ENCODE measurements at places on chromosomes 5 and 9.

- no peak for DNase-seq
Observed at GRCh38 chr9:105148328-105149006, 96.0 kb upstream of the SLC44A1 start.

- no peak for DNase-seq
Observed at GRCh38 chr9:93593144-93593658, 16.8 kb downstream of the PHF2 start.

DNA sequence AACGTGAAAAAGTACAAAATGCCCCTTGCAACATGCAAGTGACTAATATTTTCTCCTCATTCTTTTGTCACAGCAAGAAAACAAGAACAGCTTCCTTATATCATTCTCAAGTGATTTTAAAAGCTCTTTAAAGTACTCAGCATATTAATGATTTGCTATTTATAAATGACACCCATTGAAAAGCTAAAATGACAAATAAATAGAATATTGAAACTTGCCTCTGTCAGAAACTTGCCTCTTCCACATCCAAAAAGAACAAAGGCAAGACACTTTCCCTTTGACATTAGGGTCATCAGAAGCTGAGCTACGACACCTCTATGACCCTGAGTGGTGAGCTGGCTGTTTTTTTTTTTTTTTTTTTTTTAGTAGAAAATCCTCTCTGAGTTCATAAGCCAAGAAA, 339.6 kb upstream of the ITGA1 start:
- no peak for DNase-seq

DNA sequence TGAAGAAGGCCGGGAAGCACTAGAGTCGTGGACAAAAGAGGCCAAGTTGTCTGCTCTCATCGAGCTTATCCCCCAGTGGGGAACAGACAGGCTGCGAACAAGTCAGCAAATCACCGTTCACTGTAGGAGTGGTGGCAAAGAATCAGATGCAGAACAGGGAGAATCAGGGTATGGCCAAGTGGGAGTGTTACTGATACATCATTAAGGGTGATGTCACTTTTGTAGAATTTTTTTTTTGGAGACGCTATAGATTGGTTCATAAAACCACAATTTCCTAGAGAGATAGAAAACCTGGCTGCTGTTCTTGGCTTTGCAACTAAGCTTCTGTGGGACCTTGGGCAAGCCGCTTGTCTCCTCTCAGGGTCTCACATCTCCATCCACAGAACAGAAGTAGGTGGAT, 21.3 kb downstream of the SPRY4 start:
- DNase-seq = no peak

DNA sequence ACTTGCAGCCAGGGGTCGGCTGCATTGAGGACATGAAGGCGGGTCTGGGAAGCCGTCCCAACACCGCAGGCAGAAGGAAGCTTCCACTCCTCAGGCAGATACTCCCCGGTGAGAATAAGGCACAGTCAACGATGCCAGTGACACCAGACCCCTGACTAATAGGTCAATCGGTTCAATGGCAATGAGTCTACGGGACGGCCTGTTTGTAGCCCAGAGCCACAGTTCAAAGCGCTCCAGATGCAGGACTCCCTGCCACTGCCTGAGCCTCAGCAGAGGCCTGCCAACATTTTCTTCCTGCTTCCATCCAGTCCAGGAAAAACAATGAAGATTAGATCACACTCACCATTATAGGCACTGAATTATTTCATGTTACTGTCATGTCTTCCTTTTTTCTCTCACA, 84.5 kb upstream of the SIMC1 start:
- DNase-seq = no peak

DNA sequence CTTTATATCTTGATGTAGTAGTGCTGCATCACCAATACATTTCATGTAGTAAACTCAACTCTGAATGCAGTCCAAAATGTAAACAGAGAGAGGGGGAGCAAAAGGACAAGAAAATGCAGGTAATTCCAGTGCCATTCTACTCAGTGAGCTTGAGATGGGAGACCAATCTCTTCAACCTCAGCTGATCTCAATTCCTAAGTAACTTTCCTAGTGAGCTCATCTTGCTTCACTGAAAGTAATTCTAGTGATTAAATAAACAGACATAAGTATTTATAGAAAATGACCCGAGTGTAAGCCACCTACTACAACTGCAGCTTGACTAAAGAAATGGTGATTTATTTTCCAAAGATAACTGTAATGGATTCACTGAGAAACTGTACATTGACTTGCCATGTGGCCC, 424.5 kb downstream of the DMRT2 start:
- no peak for DNase-seq

DNA sequence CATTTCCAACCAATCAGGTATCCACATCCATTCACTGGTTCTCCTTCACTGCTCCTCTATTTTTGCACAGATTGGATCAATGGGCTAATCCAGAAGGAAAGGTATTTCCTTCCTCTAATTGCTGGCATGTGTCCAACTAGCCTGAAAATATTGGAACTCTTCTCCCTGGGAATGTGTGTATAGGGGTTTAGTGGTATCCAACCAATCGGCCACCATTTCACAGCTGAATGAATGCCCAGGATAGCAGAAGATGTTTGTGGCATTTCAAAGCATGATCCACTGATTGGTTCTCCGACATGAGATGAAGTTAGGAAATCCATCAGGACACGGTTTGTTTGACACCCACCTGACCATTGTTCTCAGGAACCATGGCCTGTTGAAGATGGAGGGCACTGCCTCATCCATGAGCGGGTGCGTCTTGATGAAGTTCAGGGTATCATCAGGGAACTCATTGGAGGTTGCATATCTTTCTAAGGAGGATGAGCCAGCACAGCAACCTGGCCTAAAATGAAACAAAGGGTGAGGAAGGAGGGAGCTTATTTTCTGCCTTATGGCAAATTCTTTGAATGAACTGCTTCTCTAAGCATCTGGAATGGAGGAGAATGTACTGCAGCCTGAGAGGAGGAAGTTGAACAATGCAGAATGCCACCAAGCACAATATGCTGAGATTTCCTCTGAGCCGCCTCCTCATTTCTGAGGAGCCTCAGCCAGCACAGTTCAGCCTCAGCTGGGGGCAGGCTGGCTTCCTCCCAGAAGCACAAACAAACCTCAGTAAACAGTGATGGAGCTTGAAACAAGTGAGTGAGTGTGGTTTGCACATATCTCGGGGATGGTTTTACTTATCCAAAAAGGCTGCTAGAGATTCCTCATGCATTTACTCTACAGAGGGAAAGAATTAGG, 94.6 kb downstream of the SEMA6A start:
- no peak for DNase-seq

GRCh38 chr5:10264604-10265003, 14.5 kb downstream of the CCT5 start:
- no peak for DNase-seq

GRCh38 chr5:57450991-57451876, 31.4 kb downstream of the ACTBL2 start:
- DNase-seq = no peak

DNA sequence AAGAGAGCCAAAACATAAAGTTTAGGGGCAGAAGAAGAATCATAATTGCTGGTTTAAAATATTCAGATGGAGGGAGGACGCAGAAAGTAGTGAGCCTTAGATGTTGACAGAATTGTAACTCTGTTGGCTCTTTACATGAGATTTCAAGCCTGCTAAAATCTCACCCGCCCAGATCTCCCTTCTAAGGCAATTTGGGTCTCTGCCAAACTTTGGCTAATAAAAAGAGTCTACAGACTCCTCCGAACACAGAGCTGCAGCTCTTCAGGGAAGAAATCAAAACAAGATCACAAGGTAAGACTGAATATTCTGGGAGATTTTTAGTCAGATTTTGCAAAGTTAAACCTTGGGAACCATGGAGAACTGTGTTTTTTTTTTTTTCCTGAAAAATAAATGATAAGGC, at the start of gene IL33:
Gene IL33 (plus strand): TSS at position 246 of the 400 bp plus-strand sequence. CDS start 25,888 bp downstream, outside the sequence.
- no peak for DNase-seq

DNA sequence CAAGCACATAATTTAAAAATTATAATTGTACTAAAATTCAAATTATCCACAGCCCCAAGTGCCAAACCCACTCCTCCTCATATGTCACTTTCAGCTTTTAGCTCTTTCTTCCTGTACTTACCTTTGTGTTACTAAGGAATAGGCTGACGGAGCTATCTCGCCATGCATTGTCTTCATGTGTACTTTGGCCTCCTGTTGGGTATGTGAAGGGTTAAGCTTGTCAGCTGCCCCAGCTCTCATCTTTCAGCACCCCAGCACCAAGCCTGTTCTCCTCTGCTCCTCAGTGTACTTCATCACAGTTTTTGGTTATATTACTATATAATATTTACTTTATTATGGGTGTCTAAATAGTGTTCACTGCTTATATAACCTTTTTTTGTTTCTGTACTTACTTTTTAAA, 46.2 kb downstream of the OSTF1 start:
- DNase-seq = no peak

DNA sequence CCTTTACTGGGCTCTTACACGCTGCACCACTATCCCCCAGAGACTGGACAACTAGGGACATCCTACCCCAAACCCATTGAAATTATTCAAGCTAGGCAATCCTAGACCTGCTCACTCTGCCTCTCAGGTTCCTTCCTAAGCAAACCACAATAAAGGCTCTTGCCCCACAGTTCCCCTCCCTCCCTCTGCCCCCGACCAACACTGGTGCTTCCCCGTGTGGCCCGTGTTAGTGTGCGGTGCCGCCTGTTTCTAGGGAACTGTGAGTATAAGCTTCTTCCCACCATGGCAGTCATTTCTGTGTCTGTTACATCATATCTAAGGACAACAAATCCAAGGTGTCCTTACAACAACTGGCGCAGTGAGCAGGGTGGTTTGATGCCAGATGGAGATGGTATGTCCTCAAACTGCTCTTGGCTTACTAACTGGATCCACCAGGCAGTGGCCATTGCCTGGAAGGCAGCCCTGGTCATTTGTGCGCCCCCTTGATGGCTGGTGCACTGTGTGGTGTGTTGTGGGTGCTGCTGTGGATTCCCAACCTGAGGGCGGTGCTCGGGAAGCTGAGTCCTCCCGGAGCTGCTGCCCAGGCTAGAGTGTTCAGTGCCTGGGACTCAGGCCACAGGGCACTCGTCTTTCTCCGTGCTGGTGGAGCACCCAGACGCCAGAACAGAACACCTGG, 8.4 kb upstream of the MXD3 start:
- no peak for DNase-seq

DNA sequence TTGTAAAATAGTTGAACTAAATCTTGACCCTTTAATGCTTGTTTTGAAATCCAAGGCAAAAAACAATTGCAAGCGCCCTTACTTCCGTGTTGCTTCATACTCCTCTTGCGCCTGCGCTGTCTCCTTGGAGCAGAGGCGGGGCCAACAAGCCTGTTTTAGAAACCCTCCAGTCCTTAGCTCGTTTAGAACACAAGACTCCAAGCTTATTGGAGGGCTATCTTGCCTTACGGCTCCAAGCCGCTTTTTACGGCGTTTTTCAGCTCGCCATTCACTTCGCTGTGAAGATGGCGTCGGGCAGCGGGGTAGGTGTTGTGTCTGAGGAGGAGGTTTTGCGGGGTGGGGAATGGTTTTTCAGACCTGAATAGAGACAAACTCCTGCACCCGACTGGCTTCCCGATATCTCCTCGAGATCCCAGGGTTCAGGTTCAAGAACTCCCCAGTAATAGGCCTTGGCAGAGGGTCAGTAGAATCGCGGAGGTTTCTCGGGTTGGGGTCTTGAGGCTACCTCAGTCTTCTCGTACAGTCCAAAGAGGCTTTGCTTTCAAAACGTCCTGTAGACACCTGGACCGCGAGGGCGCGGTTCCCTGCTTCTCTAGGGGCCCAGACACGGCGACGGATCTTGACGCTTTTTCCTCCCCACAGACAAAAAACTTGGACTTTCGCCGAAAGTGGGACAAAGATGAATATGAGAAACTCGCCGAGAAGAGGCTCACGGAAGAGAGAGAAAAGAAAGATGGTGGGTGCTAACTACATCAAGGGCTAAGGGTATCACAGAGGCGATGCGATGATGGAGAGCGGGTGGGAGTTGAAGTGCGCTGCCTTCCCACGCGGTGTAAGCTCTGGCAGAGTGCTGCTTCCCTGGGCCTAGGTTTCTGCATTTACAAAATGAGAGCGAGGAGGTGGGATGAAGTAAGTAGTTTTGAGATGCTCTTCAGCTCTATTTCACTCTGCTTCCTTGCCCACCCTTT, at the start of gene ZMAT2:
Gene ZMAT2 (plus strand): TSS at position 271 of the 968 bp plus-strand sequence. CDS start 14 bp downstream, at position 285.
- DNase-seq = peak; percentile 95

DNA sequence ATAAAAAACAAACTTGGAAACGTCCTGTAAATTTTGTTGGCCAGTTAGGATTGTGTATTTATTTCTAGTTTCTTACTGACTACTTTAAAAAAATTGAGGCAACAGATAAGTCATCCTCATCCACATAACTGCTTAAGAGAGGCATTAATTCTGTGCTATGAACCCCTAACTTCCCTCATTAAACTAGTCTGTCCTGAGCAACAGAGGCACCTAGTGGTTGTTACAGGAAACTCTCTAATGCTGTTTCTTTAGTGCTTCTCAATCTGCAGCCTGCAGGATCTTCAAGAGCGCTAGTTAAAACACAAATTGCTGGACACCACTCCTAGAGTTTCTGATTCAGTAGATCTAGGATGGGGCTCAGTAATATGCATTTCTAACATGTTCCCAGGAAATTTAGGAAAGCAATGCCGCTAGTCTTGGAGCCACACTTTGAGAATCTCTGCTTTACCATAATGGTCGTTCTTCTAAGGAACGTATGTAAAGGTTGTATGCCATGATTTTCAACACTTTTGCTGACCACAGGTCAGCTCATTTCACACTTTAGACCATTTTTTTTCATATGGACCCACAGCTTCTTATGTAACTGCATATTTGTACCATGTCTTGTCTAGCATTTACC, 410.1 kb upstream of the SMARCA2 start:
- peak; percentile 47 for DNase-seq

DNA sequence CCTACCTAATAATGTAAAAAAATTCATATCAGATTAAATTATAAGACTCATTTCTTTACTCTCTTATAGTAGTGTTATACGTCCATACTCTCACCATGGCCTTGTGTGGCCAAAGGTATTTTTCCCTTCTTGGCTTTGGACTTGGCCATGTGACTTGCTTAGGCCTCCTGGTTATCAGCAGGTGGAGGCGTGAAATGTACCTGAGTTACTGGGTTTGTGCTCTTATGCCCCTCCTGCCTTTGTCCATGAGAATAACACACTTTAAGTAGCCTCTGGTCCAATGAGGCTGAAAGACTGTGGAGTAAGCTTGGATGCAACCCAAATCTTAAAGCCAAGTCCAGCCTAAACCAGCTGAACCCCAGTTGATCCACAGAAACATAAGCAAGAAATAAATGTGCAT, 68.7 kb downstream of the RETREG1 start:
- no peak for DNase-seq

GRCh38 chr9:99391937-99392594, 170.0 kb downstream of the SEC61B start:
- no peak for DNase-seq

DNA sequence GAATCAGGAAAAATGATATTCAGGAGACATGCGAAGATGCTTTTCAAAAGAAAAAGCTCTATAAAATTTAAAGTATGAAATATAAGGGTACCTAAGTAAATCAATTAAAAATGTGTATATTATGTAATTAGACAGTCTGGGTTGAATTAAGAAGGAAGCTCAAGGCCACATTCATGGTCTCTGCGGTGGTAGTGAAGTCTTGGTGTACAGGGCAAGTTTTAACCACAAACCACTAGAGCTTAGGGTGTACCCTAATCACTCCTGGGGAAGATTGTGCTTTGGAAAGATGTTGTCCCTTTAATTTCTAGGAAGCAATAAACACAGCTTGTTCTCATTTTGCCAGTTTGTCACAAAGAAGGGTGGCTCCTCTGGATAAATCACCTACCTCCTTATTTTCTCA, 287.2 kb upstream of the ZNF608 start:
- DNase-seq = no peak

GRCh38 chr5:133792655-133793054, 175.8 kb downstream of the C5orf15 start:
- DNase-seq = no peak
